NCI-H774 (cell line): ENCODE measurements at places on chromosomes 11 and 22.

GRCh38 chr11:74687237-74688023 is 43.8 kb downstream of the CHRDL2 start:
- DNase-seq: no peak

- DNase-seq: no peak
Measured at GRCh38 chr11:80702264-80702663, 1261.4 kb upstream of the TENM4 start.

DNA sequence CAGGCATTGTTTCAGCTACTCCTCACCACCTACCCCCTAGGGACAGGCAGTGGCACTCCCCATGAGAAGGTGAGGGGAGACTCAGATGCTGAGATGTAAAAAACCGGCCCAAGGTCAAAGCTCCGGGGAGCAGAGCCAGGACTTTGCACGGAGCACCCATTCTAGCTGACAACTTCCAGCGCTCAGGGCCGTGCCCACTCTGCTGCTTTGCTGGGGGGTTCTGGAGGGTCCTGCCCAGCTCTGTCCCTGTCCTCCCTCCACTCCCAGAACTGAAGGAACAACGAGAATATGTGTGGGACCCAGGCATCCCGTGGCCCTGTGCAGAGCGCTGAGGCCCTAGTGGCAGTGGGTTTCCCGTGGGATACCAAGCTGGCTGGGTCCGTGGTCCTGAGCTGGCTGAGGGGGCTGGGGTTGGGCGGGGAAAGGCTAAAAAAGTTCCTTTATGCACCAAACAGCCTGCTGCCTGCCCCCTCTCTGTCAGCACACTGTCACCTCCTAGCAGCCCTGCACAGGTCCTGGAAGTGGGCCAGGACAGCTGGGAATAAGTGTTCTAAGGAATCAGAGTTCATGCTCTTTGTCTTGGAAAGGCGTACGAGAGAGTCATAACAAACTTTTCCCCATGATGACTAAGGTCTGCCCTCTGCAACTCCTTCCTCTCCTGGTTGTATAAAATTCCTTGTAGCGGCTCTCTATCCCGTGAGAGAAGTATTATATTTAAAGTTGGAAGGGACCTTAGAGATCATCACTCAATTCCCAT is 1.9 kb downstream of the MS4A10 start:
- no peak for DNase-seq

GRCh38 chr11:11946878-11947277 is 61.5 kb downstream of the DKK3 start:
- no peak for DNase-seq

DNA sequence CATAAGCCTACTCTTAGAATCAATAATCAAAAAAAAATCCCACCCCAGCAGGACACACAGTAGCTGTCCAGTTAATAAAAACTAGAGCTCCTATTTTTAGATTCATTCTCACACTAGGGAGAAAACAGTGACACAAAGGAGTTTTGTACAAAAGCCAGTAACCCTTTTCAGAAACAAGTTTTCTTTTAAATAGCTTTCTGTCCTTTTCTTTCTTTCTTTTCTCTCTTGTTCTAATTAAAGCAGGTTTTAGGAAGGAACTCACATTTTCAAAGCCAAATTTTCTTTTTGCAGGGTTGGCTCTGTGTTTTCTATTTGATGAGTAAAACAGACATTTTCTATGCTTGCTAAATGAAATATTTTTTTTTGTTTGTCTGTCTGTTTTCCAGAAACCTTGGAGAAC is 1390.7 kb downstream of the FAM181B start:
- no peak for DNase-seq

DNA sequence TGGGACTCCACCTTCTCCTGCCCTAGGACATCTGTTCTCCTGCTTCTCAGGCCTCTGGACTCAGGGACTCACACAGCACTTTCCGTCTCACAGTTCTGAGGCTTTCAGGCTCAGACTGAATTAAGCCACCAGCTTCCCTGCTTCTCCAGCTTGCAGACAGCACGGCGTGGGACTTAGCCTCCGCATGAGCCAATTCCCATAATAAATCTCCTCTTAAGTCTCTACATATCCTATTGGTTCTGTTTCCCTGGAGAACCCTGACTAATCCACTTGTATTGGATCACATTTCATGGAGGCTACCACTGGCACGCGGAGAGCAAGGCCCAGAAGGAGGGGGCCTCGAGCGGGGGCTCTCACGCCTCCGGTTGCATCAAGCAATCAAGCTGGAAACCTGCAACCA is 1313.6 kb downstream of the TBC1D22A start:
- no peak for DNase-seq

DNA sequence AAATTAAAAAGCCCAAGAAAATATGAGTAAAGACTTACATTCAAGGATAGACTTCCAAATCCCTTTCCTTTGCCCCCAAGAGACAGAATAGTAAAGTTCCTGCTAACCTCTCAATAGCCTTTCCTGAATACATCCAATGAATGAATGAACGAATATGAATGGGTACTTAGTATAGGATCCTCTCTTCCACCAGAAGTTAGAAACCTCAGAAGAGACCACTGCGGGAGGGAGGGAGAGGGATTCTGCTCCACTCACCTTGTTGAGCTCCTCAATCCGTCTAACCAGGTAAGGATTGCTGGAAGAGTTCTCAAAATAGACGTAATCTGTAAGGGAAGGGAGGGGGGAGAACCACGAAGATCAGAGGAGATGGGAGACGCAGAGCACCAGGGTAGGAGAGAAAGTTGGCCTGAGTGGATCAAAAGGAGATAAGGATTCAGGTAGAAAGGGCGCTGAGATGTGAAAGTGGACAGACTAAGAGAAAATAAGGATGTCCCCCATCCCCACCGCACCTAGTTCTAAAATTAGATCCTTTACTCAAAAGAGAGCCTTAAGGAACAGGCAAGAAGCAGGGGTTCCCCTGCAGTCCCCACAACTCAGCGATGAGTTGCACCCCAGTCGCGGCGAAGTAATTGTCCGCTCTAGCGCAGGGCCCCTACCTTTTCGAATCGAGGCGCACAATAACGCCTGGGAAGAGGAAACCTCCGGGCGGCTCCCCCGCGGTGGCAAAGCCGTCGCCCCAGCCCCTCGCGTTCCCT is 1.1 kb downstream of the MTA2 start:
- DNase-seq: no peak

DNA sequence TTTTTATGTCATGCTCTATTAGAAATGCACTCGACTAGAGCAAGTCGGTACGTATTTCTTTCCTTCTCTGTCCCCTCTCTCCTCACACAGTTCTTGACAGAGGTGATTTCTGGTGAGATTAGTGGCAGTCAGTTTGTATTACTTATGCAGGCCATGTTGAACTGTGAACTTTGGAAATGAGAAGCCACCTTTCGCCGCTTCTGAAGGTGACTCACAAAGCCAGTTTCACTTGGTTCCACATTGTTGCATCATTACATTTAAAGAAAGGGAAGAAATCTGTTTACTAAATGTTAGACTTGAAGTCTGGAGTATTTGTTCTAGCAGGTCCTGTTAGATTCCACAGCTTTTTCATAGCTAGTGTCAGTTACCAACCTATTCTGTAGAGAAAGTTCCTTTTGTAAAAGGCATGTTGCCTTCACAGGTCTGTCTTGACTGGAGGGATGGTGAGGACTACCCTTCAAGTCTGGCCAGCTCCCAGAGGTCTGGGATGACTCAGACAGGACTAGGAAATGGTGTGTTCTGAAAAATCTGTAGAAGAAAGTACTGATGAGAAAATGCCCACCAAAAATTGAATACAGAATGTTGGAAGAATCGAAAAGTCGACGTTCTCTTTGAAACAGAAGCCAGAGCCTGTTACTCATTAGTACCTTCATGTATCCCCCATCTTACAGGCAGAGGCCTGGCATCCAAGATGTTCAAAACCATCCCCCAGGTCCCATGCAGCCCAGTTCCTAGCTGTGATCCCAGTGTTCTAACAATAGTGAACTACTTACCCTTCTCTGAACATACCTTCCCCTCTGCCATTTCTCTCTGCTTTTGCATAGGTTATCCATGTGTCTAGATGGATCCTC is 181.4 kb downstream of the DBX1 start:
- DNase-seq: no peak

DNA sequence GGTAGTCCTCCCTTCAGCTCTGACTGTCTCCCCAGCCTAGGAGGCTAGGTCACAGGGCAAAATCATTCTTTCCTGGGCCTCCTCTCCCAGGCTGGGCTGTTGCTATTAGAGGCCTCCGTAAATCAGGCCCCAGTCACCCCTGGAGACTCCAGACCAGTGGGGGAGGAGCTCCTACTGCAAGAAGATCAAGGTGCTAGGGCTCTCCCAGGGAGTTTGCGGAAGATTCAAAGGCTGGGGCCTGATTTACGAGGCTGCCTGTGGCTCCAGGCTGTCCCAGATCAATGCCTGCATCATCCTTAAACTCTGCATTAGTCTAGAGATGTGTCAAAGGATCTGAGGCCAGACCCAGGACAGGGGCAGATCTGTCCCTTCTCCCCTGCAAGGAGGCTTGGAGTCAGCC is 346.2 kb downstream of the TENM4 start:
- DNase-seq: no peak

- DNase-seq: no peak
Measured at GRCh38 chr11:118168751-118169150, 7.7 kb downstream of the SCN2B start.

- no peak for DNase-seq
Measured at GRCh38 chr11:26827567-26828081, 105.8 kb upstream of the SLC5A12 start.

DNA sequence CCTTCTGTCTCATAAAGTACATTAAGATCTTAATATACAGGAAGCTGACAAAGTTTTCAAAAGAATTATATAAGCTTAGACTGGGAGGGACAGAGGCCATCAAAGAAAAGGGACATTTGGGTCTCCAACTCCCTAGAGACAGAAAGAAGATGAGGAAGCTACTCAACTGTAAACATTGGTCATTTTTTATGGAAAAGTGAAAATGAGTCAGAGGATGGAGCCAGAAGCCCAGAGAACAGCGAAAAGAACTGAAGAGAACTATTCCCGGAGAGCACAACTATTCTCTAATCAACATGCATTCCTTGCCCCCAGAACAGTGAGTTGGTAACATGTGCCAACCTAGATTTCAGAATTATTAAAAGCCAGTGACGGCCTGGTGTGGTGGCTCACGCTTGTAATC is 779.3 kb downstream of the DLG2 start:
- DNase-seq: no peak

GRCh38 chr11:114889594-114890011 is 211.3 kb downstream of the NXPE2 start:
- no peak for DNase-seq

- peak; percentile 33 for DNase-seq
Measured at GRCh38 chr11:14148653-14149273, 186.2 kb downstream of the SPON1 start.

DNA sequence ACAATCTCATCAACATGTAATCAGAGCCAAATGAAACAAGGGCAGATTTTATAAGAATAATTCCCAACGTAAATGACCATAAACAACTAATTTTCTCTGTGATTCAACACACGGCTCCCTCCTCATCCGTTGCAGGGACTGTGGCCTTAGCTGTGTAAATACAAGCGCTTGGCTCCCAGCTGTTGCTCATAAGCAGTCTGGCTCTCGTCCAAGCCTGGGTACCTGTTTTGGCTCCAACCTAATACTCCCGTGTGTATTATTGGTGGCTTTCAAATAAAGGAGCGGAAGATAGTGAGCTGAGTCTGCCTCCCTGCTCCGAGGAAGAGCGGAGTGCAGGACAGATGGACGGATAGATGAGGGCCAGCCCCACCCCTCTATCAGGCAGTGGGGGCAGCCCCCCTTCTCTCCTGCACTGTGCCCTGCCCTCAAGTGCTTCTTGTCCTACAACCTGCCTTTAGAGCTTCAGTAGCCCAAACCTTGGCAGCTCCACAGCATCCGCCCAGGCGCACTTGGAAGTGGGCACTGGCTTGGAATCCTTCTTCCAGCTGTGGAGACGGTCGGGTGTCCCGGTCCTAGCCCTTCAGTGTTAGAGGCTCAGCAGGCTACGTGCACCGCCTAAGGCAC is 670.9 kb downstream of the BRD1 start:
- DNase-seq: peak; percentile 70

- DNase-seq: no peak
Measured at GRCh38 chr11:606245-606644, 9.5 kb downstream of the IRF7 start.

DNA sequence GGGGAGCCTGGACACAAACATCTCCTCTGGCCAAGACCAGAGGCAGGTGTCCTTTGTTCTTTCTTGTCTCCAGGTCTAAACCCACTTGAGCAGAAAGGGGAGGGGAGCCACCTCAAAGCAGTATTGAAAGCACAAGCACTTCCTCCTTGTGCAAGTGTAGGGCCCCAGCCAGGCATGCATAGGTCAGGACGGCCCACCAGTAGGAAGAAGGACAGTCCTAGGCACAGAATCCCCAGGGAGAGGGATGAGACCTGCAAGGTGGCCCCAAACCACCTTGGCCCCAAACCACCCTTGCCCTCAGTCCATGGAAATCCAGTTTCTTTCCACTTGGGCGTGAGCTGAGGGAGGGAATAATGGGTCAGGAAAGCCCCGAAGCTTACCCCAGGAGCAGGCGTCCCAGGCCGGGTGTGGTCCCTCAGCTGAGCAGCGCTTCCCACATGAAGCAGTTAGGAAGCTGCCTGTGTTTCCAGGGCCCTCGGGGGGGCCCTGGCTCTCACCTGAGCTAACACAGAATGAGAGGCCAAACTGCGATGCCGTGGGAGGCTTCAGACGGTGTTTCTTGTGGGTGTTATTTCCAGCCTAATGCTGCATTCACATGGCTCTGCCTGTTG is 20.4 kb upstream of the IGSF9B start:
- no peak for DNase-seq

DNA sequence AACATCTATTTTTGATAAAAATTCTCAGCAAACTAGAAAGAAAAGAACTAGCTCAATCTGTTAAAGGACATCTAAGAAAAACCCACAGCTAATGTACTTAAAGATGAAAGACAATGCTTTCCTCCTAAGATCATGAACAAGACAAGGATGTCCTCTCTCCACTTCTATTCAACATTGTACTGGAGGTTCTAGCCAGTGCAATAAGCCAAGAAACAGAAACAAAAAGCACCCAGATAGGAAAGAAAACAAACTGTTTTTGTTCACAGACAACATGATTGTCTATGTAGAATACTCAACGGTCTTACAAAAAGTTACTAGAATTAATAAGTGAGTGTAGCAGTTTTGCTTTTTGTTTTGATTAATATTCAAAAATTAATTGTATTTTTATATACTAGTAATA is 7.8 kb downstream of the CD3D start:
- no peak for DNase-seq
